ENCODE measurements at places on chromosomes 12 and 14.

DNA sequence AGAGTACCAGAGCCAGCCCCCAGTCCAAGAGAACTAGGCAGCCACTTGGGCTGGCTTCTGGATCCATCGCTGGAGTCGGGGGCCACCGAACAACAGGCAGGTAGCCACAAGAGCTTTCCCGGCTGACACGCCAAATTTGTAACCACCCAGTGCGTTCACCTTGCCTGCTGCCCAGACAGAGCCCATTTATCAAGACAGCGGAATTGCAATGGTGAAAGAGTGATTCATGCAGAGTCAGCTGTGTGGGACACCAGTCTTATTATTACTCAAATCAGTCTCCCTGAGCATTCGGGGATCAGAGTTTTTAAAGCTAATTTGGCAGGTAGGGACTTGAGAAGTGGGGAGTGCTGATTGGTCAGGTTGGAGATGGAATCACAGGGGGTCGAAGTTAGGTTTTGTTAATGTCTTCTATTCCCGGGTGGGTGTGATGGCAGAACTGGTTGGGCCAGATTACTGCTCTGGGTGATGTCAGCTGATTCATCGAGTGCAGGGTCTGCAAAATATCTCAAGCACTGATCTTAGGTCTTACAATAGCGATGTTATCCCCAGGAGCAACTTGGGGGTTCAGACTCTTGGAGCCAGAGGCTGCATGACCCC, 64.3 kb downstream of the PDE6H start:
- no peak for DNase-seq

GRCh38 chr14:103302966-103303365, 31.1 kb upstream of the EIF5 start:
- no peak for DNase-seq

GRCh38 chr14:95208598-95208997, 51.3 kb upstream of the DICER1 start:
- no peak for DNase-seq

GRCh38 chr12:43099691-43100163, 452.3 kb downstream of the ADAMTS20 start:
- DNase-seq, result no peak

DNA sequence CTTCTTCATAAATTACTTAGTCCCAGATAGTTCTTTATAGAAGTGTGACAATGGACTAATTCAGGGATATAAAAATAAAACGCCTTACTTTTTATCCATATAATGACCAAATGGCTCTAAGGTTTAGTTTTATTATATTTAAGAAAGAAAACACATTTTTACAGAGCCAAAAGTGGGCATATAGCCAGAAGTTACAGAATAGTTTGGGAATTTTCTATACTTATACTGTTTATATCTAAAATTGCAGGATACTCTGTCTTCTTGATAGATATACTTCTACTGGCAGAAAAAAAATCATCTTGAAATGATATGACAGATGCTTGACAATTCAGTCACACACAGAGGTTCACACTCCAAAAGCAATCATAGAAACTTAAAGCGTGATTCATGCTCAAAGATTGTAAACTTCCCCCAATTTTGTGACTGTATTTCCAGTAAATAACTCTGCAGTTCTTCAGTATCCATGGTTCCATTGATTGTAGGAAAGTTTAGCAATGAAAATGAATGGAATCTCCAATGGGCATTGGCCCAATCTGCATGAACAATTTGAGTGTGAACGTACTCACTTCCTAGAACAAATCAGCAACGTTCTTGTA, 307.8 kb downstream of the NOVA1 start:
- no peak for DNase-seq

GRCh38 chr14:77343662-77344061, 22.8 kb downstream of the GSTZ1 start:
- no peak for DNase-seq

DNA sequence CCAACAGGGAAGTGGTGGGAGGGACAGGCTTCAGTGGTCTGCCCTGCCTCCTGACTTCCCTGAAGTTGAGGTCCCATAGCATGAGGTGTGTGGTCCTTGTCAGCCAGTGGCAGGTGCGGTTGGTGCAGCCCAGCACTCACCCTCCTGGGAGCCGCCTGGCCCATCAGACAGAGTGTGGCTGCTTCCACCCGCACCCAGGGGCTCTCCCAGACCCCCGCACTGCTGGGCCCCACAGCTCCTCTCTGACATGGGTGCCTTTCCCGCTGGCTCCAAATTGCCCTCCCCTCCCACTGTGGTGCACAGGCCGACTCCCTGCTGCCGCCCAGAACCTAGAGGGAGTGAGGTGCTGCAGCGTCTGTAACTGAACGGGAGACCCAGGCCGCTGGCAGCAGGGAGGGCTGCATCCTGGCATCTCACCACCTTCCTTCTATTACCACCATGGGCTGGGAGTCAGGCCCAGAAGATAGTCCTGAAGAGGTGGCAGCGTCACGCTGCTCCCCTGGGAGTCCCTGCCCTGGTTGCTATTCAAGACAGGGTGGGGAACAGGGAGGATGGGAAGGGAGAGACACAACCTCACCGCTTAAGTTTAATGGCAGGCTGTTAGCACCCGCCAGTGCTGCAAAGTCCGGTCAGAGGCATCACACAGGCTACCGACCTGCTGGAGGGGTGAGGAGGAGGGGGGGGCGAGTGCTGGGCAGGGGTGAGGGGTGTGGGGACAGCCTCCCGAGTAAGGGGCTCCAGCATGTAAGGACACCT, 180.6 kb upstream of the PRMT8 start:
- DNase-seq, result no peak

DNA sequence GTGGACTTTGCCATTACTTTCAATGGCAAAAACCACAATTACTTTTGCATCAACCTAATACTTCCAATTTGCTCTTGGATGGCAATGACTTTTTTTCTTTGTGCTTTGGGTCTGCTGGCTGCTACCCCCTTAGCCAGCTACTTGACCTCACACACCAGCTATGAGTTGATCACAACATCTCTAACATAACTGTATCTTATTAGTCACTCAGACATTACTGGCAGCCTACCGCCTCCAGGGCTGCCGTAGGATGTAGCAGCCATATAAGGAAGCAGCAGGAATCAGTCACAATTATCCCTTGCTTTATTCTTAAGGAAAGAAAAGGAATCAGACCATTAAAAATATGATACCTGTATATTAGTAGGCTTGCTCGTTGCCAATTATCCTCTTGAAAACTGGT, 260.5 kb downstream of the ADAMTS20 start:
- DNase-seq, result no peak

DNA sequence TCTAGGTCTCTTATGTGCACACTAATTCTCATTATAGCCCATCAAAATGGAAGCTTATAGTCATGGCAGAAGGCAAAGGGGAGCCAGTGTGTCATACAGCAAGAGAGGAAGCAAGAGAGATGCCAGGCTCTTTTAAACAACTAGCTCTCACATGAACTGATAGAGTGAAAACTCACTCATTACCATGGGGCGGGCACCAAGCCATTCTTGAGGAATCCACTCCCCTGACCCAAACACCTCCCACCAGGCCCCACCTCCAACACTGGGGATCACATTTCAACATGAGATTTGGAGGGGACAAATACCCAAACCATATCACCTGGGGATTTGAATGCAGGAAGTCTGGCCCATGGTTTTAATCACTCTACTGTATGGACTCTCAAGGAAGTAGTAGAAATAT, 36.9 kb upstream of the CRACR2A start:
- no peak for DNase-seq

GRCh38 chr12:56989861-56990610, 16.3 kb downstream of the ZBTB39 start:
- no peak for DNase-seq

DNA sequence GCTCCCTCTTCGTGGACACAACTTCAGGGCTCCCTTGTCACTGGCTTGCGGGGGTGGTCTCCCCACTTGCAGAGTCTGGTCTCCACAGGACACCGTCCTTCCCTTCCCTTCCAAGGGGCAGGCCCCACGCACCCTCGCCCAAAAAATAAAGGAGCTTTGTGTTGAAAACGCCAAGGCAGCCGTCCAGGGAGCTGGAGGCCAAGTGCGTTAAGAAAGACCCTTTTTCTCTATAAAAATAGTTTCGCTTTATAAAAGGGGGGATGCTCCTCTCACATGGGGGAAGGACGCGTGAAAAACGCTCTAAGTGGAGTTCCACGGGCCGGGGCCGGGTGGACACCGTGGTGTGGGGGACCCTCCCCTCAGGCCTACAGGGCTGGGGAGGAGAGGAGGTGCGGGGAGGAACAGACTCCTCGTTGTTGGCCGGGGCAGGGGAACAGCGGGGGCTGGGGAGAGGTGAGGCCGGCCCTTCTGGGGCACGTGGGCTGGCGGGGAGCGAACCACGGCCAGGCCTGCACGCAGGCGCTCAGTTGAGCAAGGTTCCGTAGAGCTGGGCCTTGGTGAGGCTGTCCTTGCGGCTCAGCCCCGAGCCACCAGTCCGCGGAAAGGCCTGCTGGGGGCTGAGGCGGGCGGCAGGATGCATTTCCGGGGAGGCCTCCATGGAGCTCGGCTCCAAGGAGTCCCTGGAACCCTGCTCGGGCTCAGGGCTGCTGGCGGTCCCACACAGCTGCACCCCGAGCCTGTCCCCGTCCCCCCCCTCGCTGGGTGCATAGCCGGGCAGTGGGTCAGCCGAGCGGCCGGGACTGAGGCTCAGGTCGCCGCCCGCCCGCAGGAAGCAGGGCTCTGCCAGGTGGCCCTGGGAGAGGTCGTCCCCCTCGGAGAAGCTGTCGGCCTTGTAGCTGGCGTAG, 49.5 kb downstream of the BEGAIN start:
- DNase-seq, result peak; percentile 3

- DNase-seq, result peak; percentile 68
Measured at GRCh38 chr12:92784797-92785562, 82.2 kb downstream of the PLEKHG7 start.

DNA sequence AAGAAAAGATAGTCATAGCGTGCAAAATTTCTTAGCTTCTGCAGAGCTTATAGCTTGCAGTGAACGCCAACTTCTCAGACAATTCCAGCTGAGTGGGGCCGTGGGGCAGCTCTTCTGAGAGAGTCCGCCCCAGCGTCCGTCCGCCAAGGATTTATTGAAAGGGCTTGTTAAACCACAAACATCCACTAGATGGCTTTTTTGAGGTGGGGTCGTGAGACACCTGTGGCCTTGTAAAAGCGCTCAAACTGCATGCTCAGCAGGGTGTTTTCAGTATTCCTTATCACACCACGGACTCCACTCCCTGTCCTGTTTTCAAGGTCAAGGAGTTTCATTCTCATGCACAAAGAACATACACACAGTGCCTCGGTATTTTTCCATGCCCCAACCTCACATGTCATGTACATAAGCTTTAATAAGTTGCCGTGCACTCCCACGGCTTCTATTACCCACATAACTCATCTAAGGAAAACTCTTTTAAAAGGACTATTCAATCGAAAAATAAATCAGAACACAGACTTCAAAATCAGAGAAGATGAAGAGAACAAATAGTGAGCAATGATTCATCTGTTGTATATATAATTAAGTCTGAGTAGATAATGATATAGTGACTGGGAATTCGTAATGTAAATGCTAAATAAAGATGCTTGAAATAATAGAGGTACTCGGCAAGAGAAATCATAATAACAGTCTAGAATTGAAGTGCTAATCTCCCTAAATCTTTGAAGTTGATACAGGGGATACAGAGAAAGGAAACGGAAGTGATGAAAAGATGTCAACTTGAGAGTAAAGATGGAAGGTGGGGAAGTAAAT, 46.7 kb downstream of the WBP11 start:
- no peak for DNase-seq

- no peak for DNase-seq
Measured at GRCh38 chr12:101763246-101763931, 24.1 kb upstream of the SYCP3 start.

- no peak for DNase-seq
Measured at GRCh38 chr12:21239866-21240265, 94.9 kb downstream of the SLCO1A2 start.

DNA sequence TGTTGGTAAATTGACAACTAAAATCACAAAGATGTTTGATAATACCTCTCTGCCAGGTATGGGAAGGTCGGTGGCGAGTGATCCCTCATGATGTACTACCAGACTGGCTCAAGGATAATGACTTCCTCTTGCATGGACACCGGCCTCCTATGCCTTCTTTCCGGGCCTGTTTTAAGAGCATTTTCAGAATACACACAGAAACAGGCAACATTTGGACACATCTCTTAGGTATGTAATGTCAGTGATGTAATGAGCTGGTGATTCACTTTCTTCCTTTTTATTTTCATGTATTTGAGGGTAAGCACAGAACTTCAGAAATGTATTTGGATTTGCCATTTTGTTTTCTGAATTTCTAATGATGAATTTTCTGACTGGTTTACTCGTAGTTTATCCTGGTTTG, 42.6 kb upstream of the LRTM2 start:
- DNase-seq, result no peak

- no peak for DNase-seq
Measured at GRCh38 chr14:89293314-89293916, 123.6 kb downstream of the FOXN3 start.

GRCh38 chr12:32558903-32559302, 120.2 kb upstream of the DNM1L start:
- DNase-seq, result no peak

- DNase-seq, result no peak
Measured at GRCh38 chr12:50038336-50038735, 13.0 kb upstream of the RACGAP1 start.

DNA sequence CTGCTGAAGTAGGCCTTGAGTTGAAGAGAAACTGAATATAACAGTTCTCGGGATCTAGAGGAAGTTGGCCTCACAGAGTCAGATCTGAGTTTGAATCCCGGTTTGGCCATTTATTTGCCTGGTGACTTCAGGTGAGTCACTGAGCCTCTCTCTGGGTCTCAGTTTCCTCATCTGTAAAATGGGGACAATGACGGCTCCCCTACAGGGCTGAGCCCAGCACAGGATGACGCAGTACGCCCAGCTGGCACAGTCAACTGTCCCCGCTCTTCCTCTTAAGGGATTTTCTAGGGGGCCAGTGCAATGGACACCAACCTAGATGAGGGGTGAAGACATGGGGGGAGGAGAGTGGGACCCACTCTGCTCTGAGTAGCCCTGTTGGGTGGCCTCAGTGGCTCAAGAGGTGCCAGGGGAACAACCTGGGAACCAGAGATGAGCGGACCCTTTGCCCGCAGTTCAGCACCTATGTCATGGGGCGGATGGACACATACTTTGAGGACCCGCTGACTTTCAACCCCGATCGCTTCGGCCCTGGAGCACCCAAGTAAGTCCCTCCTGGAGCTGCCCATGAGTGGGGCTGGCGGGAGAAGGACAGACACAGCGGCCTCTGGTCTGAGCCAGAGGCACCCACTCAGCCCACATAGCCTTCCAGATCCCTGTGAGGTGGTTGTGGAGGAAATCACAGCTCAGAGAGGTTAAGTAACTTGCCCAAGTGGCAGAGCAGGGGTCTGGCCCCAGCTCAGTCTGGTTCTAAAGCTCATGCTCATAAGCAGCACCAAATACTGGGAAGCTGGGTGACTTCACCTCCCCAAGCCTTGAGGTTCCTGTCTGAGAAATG, 41.1 kb downstream of the CYP46A1 start:
- no peak for DNase-seq

DNA sequence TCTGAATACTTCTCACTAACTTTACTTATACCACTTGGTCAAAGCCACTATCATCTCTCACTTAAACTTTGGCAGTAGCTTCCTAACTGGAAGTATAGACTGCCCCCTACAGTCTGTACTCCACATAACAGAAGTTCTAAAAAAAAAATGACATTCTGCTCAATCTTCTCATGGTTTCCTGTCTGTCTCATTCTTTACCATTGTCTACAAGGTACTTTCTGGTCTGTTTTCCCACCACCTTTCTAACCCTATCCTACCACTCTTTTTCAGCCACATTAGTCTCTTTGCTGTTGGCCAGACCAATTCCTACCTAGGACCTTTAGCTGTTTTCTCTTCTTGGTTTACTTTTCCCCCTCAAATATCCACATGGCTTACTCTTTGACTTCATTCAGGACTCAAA, 14.7 kb downstream of the CPSF6 start:
- no peak for DNase-seq

All from CD8-positive, alpha-beta T cell (primary cell).